Stimulated activated CD4-positive, alpha-beta T cell treated with anti-CD3 and anti-CD28 coated beads, TNF-alpha, amount 100 ng/mL, for 4 hours (primary cell): ENCODE measurements at places on chromosomes 1 and 21.

- no peak for DNase-seq
Observed at GRCh38 chr1:226712742-226713419, 26.2 kb downstream of the ITPKB start.

DNA sequence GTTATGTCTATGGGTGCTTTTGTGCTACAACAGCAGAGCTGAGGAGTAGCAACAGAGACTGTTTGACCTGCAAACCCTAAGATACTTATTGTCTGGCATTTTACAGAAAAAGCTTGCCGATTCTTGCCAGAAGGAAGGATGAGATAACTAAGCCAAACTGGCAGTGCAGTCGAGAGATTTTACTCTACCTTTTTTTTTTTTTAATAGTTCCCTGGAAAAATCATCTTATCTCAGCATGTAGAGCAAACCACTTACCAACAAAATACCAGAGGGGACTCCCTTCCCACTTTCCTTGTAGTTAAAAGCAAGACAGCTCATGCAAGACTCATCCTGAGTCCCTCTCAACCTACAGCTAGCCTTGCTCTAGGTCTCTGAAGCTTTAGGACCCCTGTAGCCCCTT, 132.9 kb downstream of the SYT2 start:
- DNase-seq = no peak

DNA sequence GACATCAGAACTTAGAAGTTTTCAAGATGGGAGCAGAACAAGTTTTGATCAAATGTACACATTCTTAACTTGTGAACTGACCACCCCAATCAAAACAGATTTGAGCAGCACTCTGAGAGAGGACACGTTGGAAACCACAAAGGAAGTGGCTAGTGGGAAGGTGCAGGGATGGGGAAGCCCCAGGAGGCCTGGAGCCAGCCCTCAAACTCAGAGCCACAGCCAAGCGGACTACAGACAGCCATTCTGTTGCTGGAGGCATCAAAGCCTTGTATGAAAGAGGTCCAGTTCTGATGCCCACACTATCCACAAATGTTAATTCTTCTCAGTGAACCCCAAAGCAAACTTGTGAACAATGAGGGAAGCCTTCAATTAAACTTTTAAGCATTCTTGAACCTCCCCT, 143.6 kb upstream of the RAB4A start:
- DNase-seq = no peak

GRCh38 chr1:191371626-191372025, 786.6 kb upstream of the RGS18 start:
- no peak for DNase-seq

GRCh38 chr21:37758982-37759381, 157.3 kb downstream of the KCNJ6 start:
- DNase-seq = no peak

DNA sequence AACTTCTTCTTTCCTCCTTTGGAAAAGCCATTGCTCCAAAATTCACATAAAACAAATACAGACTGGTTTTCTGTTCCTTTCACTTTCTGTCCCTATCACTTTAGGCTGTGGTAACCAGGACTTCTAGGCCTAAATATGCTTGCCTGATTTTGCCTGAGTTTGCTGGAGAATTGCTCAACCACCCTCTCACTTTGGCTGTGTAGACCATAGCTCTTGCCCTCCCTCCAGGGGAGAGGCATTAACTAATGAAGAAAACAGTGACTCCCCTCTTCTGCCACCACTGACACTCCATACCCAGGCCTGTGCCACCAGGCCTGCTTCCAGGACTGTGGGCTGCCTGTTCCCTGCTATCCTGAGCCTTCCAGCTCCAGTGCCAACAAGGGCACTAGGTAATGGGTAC, 163.5 kb downstream of the TOMM20 start:
- DNase-seq = no peak

DNA sequence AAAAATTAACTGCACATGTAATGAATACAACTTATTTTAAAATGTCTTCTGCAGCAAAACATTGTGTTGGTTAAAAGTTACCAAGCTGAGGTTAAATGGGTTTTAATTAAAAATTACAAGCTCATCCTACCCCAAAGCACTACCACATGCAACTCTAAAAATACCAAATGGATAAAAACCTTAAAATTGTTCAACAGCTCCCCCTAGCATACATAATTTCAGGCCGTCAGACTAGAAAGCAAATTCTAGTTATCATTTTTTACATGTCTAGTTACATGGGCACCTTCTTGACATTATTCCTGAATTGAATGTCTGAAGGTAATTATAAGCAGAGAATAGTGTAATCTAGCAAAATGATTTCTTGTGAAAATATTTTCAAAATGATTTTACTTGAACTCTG, 176.5 kb downstream of the C1orf21 start:
- no peak for DNase-seq

DNA sequence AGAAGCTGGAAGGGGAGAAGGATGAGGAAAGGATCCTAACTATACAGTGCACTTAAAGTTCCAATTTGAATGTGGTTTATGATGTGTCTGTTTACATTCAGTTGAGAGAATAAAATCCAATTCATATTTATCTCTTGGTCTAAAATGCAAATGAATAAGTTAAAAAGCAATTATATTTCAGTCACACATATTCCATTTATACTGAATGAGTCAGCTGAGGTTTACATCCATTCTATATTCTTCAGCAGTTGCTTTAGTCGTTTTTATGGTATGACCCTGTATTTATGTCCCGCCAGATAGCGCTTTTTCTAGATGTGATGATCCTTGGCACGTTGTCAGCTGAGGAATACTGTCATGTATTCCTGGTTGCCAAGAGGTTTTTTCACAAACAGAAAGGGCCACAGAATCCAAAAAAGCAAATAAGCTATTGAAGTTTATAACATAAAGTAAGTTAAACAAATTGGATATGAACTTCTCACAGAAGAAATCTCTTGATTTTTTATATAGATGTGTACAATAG, 866.2 kb downstream of the NCAM2 start:
- no peak for DNase-seq

DNA sequence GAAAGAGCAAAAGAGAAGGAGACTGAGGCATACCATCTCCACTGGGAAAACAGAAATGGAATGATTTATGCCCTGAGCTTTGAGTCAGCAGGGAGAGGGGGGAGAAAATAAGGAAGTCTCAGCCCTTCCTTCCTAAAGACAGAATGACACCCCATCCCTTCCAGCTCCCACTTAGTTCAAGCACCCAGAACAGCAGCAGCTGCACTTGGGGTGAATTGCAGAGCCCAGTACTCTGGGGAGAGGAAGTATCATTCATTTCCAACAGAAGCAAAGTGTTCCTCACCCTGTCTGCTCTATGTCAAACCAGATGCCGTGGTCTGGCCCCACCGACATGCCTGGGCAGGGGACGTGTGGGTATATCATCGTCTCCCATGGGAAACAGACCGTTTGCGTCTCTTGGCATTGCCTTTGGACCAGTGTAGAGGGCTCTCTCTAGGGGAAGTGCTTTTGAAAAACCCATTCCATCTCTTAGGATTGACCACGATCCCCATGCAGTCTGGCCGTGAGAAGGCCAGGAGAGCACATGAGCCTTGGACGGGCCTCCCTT, 1.1 kb upstream of the KCNJ15 start:
- no peak for DNase-seq

- no peak for DNase-seq
Observed at GRCh38 chr1:36751525-36751924, 268.8 kb upstream of the CSF3R start.

DNA sequence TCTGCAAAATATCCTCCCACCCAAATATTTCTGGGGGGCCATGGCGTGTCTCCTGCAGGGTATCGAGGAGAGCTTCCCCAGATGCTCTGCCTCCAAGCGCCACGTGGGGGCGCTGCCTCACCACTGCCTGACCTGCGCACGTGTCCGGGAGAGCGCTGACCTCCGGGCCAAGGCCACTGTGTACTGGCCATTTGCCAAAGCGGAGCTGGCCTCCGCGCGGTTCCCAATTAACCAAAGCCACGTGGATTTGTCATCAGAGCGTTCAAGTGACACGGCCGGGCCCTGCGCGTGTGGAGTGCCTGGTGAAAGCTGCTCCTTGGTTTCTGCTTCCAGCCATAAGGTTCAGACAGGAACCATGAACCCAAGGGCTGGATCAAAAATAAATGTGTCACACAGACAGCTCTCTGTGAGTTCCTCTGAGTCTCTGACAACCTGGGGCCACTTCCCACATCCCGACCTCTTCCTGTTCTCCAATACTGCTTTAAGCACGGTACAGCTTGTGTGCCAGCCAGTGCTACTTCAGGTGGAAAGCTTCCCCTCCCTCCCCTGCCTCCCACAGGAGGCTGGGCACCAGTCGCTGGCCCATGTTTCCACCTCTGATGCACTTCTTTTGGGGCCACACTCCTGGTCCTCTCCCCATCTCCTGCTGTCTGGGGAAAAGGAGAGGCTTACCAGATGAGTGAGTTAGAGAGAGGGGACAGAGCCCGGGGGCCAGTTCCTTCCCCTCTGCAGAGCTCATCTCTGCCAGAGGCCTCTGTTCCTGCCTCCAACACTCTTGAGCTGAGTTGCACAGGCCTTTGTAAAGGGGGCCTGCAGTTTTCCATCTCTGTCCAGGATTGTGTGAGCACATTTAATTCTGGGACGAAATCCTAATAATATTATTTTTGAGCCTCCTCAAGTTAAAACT, 26.1 kb downstream of the ZP4 start:
- no peak for DNase-seq

DNA sequence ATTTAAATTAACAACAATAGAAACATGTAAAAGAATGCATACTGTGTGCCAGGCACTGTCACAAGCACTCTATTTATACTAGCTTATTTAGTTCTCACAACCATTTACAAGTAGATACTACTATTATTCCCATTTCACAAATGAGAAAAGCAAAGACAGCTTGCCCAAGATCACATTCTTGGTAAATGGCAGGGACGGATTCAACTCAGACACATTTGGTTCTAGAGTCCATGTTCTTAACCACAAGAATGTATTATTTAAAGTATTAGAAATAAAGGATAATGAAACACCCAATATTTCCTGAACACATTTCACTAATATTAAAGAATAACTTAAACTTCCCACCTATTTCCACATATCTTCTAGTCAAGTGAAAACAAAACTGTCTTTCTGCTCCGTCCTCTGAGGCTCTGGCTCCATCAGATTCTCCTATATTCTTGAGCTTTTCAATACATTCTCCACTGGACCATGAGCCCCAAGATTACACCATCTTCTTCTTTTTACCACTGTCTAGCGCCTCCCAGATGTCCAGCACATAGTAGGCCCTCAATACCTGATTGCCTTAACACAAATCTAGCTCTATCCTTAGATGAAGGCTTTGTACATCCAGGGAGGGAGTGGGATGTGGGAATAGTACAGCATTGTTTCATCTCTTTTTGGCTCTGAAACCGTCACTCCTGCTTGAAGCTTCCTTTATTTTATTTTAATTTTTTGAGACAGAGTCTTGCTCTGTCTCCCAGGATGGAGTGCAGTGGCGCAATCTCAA, 29.3 kb downstream of the SOD1 start:
- DNase-seq = no peak

DNA sequence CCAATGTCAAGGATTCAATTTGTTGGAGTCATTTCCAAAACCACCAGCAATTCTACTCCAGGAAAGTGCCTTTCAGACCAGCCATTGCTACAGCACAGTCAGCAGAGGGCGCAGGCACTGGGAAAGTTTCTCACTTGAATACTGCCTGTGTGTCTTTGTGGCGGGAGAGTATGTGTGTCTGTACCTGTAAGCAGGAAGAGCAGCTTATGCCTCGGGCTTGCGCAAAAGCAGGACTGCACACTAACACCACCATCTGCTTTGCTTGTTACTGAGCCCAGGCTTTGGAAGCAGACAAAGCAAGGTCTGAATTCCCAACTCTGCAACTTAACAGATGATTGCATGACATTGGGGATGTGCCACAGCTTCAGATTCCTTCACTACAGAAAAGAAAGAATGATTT, 7.0 kb upstream of the CTSE start:
- peak; percentile 32 for DNase-seq

DNA sequence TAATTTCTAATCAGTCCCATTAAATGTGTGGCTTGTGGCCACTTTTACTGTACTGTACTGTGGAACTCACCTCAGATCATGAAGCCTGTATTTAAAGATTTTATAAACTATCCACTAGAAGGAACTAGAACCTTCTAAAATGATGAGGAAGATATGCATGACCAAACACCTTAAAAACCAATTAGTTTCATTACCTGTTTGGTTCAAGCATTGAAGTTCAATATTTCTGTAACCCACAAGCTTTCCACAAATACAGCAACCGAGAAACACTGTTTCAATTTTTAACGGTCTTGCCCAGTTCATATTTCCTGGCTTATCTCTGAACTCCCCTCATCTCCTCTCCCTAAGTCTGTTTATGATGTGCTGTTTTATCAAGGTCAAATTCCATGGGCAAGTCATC, 264.3 kb upstream of the PLD5 start:
- no peak for DNase-seq

DNA sequence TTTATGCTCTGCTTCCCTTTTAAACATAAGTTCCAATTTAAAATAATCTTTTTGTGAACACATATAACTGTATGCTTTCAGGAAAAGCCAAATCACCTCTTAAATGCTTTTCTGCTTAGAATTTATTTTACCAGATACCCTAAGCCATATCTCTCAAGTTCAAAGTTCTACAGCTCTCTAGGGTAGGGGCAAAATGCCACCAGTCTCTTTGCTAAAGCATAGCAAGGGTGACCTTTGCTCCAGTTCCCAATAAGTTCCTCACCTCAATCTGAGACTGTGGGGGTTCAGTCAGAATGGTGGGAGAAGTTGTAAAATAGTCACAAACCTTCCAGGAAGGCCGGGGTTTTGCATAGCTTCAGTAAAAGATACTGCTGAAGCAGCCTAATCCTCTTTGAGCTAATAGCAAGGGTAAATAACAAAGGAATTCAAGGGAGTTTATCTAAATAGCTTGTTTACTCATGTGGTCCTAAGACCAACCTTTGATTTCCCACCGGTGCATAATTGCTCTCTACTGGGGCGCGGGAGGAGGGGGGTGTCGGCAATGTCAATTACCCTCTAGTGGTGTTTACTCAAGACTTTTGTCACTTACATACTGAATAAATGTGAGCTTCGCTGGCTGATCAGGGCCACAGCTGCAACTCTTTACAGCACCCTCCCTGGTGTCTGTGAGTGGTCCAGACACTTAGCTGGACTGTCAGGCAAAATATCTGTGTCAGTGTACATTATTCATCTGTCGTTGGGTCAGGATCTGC, 1376.2 kb downstream of the NCAM2 start:
- DNase-seq = no peak

DNA sequence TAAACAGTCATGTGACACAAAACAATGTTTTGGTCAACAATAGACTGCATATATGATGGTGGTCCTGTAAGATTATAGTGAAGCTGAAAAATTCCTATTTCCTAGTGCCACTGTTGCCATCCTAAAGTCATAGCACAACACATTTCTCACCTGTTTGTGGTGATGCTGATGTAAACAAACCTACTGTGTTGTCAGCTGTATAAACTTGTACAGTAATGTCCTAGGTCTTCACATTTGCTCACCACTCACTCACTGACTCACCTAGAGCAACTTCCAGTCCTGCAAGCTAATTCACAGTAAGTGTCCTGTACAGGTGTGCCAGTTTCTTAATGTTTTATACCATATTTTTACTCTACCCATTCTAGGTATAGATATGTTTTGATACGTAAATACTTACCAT, 326.1 kb upstream of the USP24 start:
- no peak for DNase-seq

- DNase-seq = no peak
Observed at GRCh38 chr1:184101141-184101540, 49.6 kb downstream of the TSEN15 start.
